ENCODE measurements at places on chromosomes 2 and 18.

DNA sequence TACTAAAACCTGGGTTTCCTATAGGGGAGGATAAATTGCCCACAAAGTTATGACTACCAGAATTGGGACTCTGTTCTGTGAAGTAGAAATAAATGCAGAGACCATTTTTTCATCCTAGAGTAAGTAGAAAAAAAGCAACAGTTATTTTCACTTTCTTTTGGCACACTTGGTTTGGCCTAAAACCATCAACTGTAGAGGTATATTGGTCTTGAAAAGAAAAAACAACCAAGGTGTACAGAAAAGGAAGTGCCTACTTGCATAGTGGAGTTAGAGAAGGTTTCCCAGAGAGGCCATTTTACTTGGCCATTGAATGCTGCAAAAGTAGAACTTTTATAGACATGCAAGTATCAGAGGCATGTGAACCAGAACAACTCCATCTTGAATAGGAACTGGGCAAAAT is 89.4 kb upstream of the TACR1 start:
- DNase-seq: no peak

GRCh38 chr2:160039166-160039903 is 23.1 kb downstream of the PLA2R1 start:
- peak; percentile 14 for DNase-seq

- DNase-seq: no peak
Measured at GRCh38 chr2:151379169-151379568, 21.8 kb downstream of the TNFAIP6 start.

DNA sequence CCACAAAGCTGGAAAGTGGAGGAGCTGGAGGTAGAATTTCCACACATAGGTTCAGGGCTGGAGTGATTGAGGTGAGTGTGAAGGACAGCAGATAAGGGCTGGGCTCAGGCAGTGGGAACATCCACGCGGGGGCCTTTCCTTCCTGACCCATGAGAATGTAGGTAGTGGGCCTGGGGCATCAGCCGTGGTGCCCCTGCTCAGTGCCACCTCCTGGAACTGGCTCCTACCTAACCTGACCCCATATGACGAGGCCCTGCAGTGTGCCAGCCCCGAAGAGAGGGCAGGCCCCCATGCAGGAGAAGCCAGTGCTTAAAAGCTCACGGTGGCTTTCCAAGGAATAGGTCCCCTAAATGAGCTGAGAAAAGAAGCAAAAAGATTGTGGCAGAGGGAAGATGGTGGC is 66.2 kb downstream of the HS6ST1 start:
- no peak for DNase-seq

DNA sequence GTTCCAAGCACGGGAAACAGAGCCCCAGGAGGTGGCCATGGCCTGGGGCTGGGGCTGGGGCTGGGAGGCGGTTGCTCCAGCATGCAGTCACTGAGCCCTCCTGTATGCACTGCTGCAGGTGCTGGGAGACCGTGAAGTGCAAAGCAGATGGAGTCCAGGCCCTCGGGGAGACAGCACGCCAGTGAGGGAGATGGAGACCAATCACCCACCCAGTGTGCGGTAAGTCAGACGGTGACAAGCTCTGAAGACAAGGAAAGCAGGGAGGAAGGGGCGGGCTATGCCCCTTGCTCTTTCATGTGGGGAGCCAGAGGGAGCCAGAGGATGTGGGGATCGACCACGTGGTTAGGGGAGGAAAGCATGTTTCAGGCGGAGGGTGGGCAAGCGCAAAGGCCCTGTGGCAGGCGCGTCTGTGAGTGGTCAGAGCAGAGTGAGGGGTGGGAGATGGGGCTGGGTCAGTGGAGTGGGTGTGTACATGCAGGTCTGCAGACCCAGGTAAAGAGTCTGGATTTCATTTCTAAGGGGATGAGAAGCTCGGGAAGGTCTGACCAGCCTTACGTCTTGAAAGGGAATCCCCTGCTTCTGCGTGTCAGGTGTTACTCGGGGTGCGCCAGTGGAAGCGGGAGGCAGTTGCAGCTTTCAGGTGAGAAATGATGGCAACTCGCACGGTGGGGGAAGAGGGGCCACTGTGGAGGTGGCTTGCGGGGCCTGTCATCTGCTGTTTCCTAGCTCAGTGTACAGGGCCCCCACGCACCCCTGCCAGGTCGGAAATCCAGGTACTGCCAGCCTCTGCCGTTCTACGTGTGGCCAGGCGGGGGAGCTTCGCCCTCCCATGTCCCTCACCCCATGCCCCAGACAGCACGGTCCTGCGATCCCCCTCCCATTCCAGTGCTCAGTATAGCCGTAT is 19.4 kb downstream of the RRM2 start:
- no peak for DNase-seq

GRCh38 chr2:156541706-156542105 is 105.5 kb downstream of the GPD2 start:
- DNase-seq: no peak

GRCh38 chr18:59783138-59783537 is 85.9 kb upstream of the CCBE1 start:
- DNase-seq: peak; percentile 38

DNA sequence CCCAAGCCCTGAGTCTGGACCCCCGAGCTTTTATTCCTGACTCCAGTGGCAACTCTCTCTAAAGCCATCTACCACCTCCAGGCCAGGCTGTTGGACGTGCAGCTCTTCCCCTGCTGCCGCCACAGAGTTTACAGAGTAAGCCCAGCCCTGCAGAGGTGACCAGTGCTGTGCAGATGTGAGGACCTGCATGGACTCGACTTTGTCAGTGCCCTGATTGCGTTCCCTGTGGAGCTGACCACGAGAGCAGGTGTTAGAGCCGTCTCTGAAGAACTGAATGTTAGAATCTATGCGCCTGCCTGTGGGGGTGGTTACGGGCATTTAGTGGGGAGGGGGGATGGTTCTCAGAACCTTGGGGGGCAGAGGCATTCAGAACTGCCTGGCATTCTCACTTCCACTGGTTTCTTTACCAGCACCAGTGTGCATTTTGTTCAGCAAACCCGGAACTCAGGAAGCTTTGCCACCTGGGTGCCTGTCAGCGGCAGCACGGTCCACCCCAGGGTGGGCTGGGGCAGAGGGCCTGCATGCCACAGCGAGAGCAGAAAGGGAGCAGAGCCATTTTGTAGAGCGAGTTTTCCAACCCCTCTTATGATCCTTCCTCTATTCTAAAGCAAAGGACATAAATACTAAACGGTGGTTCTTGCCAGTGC is 137.9 kb downstream of the KLHL29 start:
- no peak for DNase-seq

DNA sequence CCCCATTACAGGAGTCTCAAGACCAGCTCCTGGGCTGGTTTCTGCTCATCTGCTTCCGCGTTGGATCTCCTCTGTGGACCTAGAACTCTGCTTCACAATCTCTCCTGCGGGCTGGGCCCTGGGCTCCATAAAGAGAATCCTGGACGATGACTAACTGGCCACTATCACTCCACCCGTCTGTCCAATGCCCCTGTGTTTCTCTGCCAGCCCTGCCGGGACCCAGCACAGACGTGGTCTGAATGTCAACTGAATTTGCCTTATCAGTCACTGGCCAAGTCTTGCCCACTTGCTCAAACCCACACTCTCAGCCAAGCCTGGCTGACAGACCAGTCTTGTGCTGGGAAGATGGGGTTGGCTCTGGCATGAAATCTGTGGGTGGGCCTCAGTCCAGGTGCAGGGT is 17.4 kb downstream of the KIF3C start:
- no peak for DNase-seq

GRCh38 chr18:48663931-48664847 is 125.4 kb downstream of the CTIF start:
- DNase-seq: peak; percentile 67

DNA sequence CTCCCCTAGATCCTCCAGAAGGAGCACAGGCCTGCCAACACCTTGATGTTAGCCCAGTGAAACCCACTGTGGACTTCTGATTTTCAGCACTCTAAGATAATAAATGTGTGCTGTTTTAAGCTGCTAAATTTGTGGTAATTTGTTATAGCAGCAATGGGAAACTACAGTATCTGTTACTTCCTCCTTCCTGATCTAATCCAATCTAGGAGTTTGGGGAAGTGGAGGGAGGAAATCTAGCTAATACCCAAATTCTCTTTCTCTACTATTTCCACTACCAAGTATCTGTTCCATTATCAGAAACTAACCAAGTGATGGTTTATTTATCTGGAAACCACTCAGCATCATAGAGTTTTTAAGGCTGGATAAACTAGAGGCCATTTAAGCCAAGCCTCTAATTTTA is 64.9 kb downstream of the AFF3 start:
- no peak for DNase-seq

DNA sequence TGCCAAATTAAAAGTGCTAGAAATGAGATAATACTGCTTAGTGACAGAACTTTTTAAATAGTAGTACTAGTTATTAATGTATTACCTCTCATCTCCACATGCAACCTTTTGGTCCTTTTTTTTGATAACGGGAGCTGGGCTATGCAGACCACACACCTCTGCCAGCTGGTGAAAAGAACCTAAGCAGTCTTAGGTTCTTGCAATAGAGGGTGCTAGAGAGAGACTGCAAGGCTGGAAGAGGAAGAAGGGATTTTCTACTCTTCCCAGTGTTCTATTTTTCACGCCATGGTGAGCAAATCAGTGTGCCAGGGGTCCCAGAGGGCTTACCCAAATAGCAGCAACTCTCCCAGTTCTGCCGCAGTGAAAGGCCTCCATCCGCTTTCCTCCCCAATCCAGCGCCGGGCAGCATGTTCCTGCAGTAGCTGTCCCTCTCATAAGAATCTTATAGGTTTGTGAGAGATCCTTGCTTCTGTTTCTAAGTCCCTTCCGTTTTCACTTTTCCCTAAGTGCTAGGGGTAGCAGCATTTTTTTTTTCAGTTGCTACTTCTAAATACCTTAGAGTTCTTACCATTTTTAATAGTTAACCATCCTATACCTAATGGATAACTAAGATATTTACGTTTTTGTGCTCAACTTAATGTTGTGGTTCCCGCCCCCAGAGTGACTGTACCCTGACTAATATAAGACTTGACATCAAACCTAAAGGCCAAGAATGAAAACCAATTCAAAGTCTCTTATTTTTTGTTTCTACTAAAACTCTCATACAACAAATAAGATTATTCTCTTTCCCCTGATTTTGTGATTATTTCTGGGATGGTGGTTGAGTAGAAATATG is 69.4 kb upstream of the UBE2E3 start:
- no peak for DNase-seq

DNA sequence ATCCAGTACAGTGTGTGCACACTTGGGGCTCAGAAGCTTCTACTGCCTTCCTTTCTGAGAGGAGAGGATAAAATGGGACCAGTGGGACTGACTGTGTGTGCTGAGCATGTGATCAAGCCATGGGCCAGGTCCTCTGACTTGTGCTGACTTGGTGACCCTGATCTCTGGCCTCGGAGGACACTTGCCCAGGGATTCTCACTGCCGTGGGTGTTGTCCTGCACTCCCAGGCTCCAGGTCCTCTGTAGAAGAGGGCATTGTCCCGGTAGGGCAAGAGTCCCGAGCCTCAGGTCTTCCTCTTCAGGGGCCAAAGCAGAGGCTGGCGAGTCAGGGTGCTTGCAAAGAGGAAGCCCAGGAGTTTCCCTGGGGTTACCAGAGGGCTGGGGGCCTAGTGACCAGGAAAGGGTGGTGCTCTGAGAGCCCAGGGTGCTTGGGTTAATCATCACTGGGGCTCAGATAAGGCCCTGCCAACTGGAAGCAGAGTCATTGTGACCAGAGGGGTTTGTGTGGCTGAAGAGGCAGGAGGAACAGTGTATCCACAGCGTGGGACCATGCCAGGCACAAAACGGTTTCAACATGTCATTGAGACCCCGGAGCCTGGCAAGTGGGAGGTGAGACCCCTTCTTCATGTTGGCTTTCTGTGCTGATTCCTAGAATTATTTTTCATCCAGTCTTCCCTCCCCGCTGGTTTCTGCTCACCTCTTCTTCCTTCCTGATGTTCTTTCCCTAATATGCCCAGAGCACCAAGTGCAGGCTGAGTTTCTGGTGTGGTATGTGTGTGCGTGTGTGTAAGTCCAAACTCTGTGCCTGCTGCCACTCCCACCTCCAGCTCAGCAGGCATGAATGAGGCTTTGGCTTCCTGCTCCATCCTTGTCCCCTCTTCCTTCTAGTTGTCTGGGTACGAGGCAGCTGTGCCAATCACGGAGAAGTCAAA is at the start of gene GCKR:
Gene GCKR (plus strand): TSS at position 483 of the 931 bp plus-strand sequence. CDS start 66 bp downstream, at position 549.
- no peak for DNase-seq

- no peak for DNase-seq
Measured at GRCh38 chr18:44181951-44182747, 498.5 kb upstream of the SETBP1 start.

DNA sequence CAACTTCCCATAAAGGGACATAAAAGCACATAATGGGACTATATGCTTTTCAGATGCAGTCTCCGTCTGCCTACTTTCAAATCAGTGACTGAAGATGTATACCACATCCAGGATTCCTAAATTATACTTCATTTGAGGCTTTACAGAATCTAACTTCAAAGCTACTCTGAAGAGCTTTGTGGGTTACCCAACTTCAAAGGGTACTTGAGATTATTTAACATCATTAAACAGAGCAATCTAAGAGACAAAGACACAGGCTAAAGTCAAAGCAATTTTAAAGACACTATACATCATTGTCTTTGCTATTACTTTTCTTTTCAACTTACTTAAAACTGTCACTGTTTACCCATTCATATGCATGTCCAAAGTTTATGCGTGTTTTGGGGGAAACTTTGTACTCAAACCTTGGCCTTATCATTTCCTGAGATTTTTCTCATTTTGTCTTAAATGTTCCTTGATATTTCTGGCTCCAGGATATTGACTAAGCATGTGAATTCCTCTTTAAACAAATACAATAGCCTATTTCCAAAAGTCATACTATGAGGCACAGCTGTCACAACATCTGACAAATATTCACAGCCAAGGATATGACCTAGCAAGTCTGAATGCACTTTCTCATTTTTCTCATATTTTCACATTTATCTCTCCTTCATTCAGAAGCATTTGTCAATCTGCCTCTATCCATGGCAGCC is 1985.1 kb upstream of the PIK3C3 start:
- no peak for DNase-seq
